ENCODE measurements at places on chromosomes 7 and 10.

DNA sequence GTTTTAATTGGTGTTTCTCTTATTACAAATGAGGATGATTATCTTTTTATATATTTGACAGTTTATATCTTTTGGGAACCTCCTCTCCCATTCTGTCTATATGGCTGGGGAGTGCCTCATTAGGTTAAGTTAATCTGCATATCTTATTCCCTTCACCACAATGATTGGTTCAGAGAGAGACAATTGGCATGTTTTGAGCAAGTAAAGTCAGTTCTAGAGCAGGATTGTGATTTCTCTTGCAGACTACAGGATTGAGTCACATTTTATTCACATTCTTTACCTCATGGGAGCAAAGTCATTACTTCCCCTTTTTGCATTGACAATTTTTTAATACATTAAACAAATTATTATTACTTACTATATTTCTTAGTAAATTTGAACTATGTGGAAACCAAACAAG is 345.6 kb downstream of the MDFIC start:
- DNase-seq: no peak

DNA sequence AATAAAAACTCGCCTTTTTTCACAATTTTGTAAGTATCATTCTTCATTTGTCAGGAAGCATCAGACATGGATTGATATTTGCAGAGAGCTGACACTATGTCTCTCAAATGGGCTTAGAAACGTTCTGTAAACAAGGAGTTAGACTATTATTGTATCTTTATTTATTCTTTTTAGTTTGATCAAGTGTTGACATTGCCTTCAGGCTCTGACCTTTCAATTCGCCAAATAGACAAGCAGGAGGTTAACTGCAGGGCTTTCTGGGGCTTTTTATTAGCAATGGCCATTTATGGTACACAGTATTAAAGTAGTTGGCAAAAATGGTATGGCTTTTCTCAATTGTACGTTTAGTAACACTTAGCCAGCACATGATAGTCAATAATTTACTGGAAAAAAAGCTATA is 221.7 kb downstream of the ZWINT start:
- DNase-seq: no peak

- peak; percentile 39 for DNase-seq
Observed at GRCh38 chr7:5701085-5701914, 80.2 kb downstream of the RNF216 start.

DNA sequence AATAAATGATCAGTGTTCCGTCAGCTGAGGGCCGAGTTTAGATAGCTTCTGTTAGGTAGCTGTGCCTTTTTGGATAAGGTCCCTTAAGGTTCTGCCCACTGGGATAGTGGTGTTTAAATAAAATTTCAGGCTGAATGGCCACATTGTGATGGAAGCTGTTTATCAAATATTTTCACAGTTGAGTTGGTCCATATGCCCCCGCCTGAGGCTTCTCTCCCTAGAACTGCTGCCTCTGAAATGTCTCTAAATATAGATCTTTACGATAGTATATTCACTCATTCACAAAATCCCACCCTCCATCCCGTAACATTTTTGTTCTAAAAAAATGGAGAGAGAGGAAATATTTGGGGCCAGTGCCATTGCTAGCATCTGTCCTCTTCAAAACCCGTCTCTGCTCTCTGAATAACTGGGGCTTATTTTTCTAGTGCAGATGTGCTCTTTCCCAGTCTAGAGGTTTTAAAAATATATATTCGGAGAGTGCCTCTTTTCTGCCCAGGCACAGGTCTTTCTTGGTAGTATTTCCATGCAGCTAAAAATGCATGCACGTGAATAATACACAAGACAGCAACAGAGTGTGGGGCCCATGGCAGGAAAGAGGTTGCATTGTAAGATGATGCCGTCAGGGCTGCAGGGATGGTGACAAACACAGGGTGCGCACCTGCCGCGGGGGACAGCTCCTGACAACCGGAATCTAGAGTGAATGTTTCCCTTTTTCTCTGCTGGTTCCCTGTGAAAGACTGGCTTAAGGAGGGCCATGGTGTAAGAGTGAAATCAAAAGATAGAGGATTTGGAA is 105.4 kb upstream of the BTBD16 start:
- no peak for DNase-seq

- DNase-seq: no peak
Observed at GRCh38 chr7:98657736-98658135, 40.7 kb downstream of the NPTX2 start.

GRCh38 chr7:157676456-157677255 is 339.9 kb downstream of the DNAJB6 start:
- DNase-seq: no peak

DNA sequence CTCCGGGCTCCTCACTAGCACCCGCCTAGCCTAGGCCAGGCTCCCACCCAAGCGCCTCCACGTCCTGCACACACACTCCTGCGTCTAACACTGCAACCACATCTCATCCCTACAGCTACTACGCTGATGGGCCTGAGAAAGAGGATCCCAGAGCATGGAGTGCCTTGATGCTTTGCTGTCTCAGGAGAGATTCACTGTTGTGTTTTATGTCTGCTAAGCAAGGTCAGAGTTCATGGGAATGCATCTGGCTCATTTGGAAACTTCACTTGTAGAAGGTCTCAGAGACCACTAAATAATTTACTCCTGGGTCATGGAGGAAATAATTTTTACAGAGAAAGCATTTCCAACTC is 88.7 kb downstream of the SLIT1 start:
- DNase-seq: no peak

GRCh38 chr10:130926442-130926841 is 385.1 kb downstream of the TCERG1L start:
- DNase-seq: no peak

GRCh38 chr7:40401406-40401805 is 266.6 kb downstream of the SUGCT start:
- DNase-seq: no peak
